Naive thymus-derived CD8-positive, alpha-beta T cell (primary cell): ENCODE measurements at places on chromosomes 4 and X. TPM values are rescaled to one million over a fixed set of nuclear protein-coding genes. Genes with fewer than 3 reads are reported as not detected.

DNA sequence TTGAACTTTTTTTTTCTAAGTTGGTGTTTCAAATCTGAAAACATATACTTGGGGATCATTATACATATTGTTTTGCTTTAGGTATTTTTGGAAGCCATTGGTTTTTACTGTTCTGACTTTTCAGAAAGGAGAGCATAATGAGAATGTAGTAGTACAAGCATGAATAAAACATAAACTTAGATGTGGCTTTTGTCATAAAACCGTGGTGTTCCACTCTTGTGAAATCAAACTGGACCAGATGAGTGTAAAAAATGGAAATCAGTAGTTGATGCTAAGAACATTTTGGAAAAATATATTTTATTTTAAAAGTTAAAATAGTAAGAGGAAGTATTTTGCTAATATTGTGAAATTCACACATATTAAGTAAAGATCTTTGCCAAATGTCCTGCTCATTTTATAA, 29.6 kb downstream of the GUCY1A1 start:
- DNase-seq: no peak
- H3K4me3 ChIP-seq: no peak overlapping the region
- H3K27me3 ChIP-seq: peaks cover 9% of the 10 kb centered on the region
- no peaks in the 10 kb centered on the region for H3K36me3 ChIP-seq
- no peak overlapping the region for H3K27ac ChIP-seq
- no peaks in the 10 kb centered on the region for H3K4me1 ChIP-seq

RNF128 gene
- polyA plus RNA-seq: not detected

ZNF718 gene
- polyA plus RNA-seq: 4.7 TPM

- H3K27ac ChIP-seq: no peak overlapping the region
- no peak overlapping the region for H3K4me3 ChIP-seq
- H3K36me3 ChIP-seq: no peaks in the 10 kb centered on the region
- no peak for DNase-seq
- H3K4me1 ChIP-seq: no peaks in the 10 kb centered on the region
Observed at GRCh38 chr4:139922406-139923024, 231.5 kb downstream of the MAML3 start.

GAB3 gene
- 5.2 TPM for polyA plus RNA-seq

NAT8L gene
- not detected for polyA plus RNA-seq

- no peak overlapping the region for H3K4me3 ChIP-seq
- peaks cover 5% of the 10 kb centered on the region for H3K36me3 ChIP-seq
- H3K27ac ChIP-seq: no peak overlapping the region
- DNase-seq: no peak
- H3K27me3 ChIP-seq: no peaks in the 10 kb centered on the region
- H3K4me1 ChIP-seq: peaks cover 37% of the 10 kb centered on the region
Observed at GRCh38 chr4:89277412-89277811, 30.2 kb downstream of the GPRIN3 start.

- no peak for DNase-seq
- peaks cover 30% of the 10 kb centered on the region for H3K27me3 ChIP-seq
- H3K27ac ChIP-seq: no peak overlapping the region
- H3K36me3 ChIP-seq: no peaks in the 10 kb centered on the region
Observed at GRCh38 chr4:7195141-7195515, 2.8 kb downstream of the SORCS2 start.

UGT2B11 gene
- not detected for polyA plus RNA-seq

HMX1 gene
- not detected for polyA plus RNA-seq

CT83 gene
- polyA plus RNA-seq: not detected

DNA sequence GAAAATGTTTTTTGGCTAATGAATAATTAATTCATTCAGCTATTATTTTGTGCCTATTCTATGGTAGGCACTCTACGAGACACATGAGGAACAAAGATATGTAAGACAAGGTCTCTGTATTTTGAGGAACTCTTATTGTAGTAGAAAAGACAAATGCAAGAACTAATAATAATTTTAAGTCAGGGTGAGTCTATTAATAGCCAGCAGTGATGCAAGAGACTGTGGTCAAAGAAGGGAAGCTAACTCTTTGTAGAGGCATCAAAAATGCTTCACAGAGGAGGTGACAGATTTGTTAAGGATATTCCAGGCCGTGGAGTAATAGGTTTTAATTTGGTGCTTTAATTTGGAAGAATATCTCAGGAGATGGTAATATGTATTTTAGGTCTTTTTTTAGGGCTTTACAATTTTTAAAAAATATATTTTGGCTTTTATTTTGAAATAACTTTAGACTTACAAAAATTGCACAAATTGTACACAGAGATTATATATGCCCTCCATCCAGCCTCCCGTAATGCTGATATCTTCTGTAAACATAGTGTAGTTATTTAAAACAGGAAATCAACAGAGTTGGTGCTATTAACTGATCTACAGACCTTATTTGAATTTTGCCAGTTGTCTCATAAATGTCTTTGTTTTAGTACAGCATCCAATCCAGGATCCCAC, 48.1 kb downstream of the DCLK2 start:
- H3K27ac ChIP-seq: no peak overlapping the region
- DNase-seq: no peak
- H3K4me3 ChIP-seq: no peak overlapping the region
- H3K4me1 ChIP-seq: peaks cover 12% of the 10 kb centered on the region
- peaks cover 5% of the 10 kb centered on the region for H3K27me3 ChIP-seq
